GM04504 (cell line): ENCODE measurements at places on chromosomes 1 and 21.

- no peak for DNase-seq
Measured at GRCh38 chr1:231072502-231073094, 32.5 kb upstream of the FAM89A start.

GRCh38 chr1:59684698-59685097, 130.1 kb upstream of the HOOK1 start:
- no peak for DNase-seq

- DNase-seq, result no peak
Measured at GRCh38 chr1:94887603-94888171, 39.2 kb downstream of the CNN3 start.

DNA sequence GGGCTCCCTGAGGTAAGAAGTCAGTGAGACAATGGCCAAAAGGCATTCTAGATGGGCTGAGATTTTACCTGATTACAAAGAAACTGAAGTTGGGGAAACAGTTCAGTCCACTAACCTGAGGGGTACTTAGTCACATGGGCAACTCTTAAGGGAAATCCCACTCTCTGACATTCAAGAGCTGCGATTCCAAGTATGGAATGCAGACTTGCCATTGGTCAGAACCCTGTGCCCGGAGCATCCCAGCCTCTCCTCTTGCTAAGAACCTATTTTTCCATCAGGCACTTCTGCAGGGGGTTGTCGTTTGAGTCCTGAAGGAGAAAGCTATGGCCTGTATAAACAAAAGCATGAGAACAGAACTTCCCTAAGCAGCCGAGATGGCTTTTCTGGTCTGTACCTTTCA, 434.9 kb upstream of the DAB1 start:
- no peak for DNase-seq

GRCh38 chr1:227887697-227888403, 59.9 kb downstream of the WNT9A start:
- no peak for DNase-seq

- DNase-seq, result no peak
Measured at GRCh38 chr1:89682611-89683010, 49.7 kb downstream of the LRRC8C start.

DNA sequence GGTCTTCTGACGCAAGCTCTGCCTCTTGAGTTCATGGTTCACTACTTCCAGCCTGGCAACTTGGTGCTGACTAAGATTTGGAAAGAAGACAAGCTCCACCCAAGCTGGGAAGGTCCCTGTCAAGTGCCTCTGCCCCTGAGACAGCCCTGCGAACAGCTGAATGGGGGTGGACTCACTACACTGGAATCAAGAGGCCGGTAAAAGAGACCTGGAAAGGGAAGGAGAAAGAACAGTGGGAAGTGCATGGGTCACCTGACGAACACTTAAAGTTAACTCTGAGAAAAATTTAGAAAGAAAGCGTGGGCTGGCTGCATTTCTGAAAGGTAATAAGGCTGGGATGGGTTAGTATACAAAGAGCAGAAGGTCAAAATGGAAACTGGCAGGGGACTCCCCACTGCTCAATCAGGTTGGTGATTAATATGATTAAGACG, 26.1 kb upstream of the ZNF496 start:
- DNase-seq, result no peak

GRCh38 chr1:234656944-234657654, 47.1 kb upstream of the IRF2BP2 start:
- DNase-seq, result peak; percentile 80

- no peak for DNase-seq
Measured at GRCh38 chr1:2061065-2061778, 11.0 kb downstream of the PRKCZ start.
